NAMALWA (cell line): ENCODE measurements at places on chromosomes 6 and 20.
A peak's percentile ranks its signal among the peaks of the same experiment; 100 is the strongest.

GRCh38 chr6:33439956-33440648, 14.3 kb upstream of the ZBTB9 start:
- no peak for DNase-seq

GRCh38 chr20:25005661-25006060, 13.1 kb upstream of the APMAP start:
- no peak for DNase-seq

DNA sequence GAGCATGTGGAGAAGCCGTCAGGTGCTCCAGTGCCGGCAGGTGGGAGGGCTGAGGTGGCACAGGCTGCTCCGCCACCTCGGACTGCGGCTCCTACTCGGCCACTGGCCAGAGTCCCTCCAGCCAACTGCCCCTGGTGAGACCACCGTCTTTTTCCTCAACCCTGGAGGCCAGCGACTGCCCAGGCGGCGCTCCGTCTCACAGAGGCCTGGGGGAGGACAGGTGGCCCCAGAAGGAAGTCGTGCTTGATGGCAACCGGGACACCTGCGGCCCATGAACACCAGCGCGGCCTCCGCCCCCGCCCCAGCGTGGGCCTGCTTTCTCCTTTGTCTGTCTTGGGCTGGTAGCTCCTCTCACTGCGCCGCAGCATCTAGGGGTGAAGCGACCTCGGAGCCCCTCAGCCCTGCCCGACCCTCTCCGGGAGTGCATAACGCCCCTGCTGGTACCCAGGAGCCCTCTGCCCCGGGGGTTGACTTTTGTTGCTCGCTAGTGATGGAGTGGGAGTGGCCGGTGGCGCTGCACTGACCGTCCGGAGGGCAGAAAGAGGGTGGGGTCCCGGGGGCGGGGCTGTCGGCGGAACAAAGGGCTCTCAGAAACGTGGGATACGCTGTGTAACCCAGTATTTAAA, 706 bp upstream of the TUBB2B start:
- DNase-seq, result no peak

DNA sequence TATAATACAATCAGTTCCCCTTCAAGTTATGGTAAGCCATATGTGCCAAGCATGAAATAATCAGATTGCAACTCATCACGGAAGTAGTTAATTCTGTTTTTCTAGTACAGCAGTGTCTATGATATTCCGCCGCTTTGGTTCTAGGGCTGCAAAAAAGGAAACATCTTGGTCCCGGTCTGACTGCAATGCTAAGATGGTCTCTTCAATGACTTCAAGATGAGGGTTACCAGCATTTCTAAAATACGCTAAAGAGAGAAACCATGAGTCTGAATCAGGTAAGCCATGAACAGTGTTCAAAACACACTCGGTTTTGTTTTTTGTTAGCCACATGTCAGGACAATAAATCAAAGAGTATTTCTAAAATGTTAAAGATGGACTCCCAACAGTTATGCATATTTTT, 3.2 kb upstream of the ANKRD60 start:
- DNase-seq, result no peak

DNA sequence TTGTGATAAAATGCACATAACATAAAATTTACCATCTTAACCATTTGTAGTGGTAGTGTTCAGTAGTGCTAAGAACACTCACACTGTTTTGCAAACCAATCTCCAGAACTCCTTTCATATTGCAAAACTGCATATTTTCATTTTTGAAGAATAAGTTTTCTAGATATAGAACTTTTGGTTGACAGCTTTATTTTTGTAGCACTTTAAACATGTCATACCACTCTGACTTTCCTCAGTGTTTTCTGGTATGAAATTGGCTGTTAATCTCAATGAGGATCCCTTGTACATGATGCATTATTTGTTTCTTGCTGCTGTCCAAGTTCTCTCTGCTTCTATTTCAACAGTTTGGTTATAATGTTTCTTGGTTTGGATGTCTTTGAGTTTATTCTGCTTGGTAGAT, 45.1 kb upstream of the MICB start:
- no peak for DNase-seq

- DNase-seq, result peak; percentile 83
Observed at GRCh38 chr20:361561-361960, 14.7 kb downstream of the NRSN2 start.

DNA sequence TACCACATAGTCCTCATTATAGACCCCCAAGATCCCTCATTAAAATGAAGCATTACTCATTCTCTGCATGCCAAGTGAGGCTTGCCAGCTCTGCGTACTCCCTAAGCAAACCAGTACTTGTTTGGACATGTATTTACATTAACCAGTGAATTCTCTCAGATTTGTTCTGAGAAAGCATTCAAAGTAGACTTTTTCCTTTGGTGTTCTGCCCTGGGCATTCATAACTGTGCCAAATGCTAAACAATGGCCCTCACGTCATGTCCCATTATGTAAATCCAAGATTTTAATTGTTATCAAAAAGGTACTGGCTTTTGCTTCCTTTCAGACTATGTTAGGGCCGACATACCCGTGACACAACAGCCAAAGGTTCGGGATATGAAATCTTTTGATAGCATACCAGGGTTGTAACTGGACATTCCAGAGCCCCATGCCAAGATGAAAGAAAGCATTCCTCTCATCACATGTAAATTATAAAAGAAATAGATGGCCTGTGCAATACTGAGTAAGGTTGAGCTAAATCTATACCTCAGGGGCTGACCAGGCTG, 164.2 kb downstream of the ADAT2 start:
- DNase-seq, result no peak

GRCh38 chr6:6697620-6698019, 109.1 kb downstream of the LY86 start:
- no peak for DNase-seq

DNA sequence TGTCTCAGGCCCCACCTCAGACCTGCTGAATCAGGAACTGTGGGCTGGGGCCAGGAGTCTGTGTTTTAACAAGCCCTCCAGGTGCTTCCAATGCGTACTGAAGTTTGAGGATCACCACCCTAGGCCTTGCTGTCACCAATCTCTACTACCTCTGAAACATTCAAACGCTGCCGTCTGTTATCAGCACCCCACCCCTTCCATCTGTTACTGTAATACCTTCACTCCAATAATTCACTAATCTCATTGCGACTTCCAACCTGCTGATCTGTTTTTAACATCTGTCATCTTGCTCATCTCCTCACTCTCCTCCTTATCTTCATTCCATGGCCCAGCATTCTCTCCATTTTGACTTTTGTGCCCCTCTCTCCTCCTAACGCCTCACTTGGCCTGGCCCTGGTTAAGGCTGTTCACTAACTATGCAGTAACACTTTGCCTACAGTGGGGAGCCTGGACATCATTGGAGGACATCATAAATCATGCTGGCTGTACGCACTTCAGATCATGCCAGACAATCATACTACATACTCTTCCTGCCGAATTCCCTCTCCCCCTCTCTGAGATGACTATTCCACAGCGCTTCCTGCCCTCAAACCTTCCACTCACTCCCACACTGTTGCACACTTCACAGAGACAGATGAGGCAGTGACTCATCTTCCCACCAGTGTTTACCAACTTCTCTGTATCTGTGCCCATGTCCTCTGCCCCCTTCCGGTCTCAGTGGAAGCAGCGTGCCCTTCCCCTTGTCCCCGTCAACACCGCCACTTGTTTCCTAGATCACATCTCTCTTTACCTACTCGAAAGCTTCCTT, 3.0 kb upstream of the GUCA1B start:
- DNase-seq, result no peak

DNA sequence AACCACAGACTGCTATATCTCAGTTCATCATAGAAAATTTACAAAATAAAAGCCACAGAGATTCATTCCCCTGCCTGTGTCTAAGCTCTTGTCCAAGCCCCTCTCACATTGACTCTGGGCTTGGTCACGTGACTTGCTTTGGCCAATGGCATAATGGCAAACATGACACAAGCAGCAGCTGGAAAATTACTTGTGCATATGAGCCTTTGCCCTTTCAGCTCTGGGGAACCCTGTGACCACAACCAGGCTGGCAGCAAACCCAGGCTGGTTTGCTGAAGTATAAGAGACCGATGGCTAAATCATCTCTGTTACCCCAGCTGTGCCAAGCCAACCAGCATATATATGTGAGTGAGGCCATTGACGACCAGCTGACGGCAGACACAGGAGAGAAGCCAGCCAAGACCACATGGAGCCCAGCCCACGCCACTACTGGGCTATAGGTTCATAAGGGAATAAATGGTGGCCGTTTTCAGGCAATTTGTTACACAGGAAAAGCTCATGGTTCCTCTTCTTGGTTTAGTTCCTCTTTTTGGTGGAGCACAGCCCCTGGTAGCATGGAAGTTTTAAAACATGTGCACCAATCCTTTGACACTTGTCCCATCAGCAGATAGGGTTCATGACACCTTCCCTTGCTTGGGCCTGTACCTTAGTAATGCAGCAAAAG, 31.8 kb upstream of the RSPO4 start:
- DNase-seq, result peak; percentile 44

DNA sequence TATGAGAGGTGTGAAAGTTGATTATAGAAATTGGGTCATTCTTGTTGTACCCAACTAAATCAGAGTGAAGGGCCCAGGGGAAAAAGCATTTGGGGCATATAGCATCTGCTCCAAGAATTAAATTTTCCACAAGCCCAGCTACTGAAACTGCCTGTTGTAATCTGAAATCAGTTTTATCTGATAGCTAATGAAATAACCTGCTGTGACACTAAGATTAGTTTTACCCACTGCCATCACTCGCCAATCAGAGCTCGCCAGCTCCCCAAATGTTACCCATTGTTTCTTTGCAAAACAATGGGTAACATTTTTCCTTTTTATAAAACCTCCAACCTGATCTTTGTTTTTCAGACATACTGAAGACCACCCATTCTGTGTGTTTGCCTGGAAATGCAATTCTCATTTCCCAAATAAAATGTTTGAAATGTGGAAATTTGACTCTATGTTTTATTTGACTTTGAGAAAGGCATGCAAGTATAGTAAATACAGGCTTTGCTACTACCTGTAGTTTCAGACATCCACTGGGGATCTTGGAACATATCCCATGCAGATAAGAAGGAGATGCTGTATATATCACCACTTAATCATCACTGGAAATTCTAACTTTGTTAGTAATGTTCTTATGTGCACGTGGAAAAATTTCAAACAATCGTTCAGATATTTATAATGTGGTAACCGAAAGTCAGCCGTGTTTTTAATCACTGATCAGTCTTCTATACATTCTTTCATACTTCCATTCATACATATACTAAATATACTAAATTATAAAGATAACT, 6.3 kb upstream of the AHI1 start:
- no peak for DNase-seq

- no peak for DNase-seq
Observed at GRCh38 chr6:9485992-9486391, 928.9 kb downstream of the TFAP2A start.

- DNase-seq, result no peak
Observed at GRCh38 chr6:139303185-139303584, 11.4 kb upstream of the TXLNB start.

DNA sequence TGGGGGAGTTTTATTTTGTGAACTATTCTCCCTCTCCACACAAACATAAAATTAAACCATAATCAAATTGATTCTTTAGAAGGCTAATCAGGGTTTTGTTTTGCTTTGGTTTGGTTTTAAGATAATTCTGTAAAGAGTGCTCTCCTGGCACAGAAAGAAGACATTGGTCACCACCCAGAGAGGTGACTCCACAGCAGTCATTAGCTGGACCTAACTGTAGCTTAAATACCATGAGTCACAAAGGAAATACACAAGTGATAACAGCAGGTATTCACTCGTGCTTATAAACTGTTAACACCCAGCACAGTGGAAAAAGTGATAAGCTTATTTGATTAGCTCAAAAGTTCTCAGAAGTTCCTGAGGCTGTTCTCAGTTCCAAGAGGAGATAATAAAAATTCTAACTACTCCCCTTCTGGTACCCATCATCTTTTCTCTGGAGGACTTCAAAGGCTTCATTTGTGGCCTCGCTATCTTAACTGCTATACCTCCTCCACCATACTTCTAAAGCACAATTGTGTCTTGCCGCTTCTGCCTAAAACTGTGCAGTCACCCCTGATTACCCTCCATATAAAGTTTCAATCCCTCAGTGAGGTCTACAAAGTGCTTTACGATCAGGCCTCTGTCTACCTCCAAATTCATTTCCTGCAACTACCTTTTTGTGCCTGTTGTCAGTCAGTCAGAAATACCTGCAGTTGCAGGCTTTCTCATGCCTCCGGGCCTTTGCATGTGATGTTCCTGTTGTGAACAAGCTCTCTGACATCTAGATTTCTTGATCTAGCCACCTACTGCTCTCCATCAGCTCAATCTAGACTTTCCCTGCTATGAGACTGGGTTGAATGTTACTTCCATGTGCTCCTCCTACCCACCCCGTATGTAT, 201.1 kb downstream of the SAMD5 start:
- no peak for DNase-seq

- no peak for DNase-seq
Observed at GRCh38 chr6:130715058-130715457, 112.1 kb upstream of the SMLR1 start.

DNA sequence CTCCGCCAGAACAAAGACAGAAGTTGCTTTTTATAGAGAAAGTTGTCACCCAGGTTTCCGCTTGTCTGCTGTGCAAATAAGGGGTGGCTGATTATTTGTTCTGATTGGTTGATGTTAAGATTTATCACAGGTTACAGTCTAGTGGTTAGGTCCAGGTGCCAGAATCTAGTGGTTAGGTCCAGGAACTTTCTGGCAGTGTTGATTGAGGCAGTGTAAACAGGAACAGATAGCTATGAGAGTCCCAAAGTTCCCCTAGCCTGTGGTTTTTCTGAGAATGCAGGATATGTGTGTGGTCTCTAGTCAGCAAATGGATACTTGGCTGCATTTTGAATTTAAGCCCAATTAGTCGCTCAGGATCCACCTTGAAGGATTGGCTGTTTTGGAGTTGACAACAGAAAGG, 148.0 kb downstream of the TMEM200A start:
- DNase-seq, result peak; percentile 15

DNA sequence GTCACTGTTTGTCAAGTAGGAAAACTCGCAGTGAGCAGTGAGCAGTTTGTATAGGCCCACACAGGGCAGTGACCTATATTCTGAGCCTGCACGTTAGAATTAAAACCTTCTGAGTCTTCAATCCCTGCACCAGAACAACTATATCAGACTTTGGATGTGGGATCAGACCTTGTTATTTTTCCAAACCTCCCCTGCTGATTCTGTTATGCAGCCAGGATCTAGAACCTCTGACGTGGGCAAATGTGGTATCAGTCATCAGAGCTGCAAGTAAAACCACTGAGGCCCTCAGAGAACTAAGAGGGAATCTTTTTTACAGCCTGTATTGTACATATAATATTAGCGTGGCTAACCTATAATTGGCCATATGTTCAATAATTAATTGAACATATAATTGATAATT, 32.0 kb upstream of the AKAP7 start:
- no peak for DNase-seq

GRCh38 chr6:15026832-15027231, 219.0 kb upstream of the JARID2 start:
- no peak for DNase-seq

DNA sequence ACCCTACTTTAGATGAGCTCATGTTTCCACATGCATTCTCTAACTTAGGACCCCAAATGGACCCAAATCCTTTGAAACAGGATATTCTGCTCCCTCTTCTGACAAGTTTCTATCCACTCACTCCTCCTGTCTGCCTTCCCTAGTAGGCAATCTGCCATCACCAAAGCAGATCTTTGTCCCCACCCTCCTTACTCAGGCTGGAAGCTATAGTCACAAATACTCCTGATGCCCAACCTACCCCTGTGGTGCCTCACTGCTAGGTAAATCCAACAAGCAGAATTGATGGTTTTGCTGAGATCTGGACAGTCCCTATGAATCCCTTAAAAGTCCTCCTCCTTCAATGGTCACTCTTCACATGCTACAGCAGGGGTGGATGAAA, 21.7 kb downstream of the ELOVL5 start:
- DNase-seq, result no peak

- DNase-seq, result no peak
Observed at GRCh38 chr20:50130995-50131394, 18.0 kb upstream of the UBE2V1 start.

- no peak for DNase-seq
Observed at GRCh38 chr6:49713346-49713745, at the start of gene CRISP2. Gene CRISP2 (minus strand): TSS chr6:49713543. CDS start chr6:49709196, 4,347 bp downstream.
